ENCODE measurements at places on chromosomes 2 and 18.

DNA sequence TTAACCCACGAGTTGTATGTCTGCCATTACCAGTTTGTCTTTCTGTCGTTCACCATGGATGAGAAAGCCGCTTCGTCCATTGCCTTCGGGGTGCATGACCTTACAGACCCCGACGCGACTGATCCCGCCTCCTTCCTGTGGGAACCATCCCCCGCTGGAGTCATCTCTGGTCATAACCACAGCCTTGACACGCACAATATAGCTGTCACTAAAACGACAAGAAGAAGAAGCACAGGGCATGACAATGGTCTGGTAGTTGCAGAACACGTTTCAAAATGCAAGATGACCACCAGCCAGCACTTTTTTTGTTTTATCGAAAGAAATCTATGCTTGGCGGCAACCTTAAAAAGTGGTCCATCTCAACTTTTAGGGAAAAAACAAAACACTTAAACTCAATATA is 87.7 kb downstream of the SPRED2 start:
- DNase-seq, result no peak

- no peak for DNase-seq
These were observed 71.5 kb downstream of the TMEM247 start for GRCh38 chr2:46550686-46551404.

- DNase-seq, result no peak
These were observed 197.1 kb downstream of the CCDC85A start for GRCh38 chr2:56380861-56381260.

DNA sequence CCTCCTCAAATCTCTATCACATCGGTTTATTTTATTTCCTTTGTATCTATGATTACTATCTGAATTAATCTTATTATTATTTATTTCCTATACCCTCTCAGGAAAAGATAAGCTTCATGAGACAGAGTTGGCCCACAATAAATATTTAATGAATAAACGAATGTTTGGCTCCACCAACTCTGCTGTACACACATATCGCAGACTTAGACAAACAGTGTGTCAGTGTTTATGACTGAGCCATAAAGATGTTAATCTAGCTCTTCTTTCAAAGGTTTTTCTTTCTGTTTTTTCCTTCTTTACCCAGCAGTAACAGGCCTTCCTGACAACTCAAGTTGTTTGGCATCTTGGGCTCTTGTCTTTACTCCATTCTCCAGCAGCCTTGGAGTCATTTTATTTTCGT is 329.5 kb downstream of the CDH2 start:
- DNase-seq, result no peak

DNA sequence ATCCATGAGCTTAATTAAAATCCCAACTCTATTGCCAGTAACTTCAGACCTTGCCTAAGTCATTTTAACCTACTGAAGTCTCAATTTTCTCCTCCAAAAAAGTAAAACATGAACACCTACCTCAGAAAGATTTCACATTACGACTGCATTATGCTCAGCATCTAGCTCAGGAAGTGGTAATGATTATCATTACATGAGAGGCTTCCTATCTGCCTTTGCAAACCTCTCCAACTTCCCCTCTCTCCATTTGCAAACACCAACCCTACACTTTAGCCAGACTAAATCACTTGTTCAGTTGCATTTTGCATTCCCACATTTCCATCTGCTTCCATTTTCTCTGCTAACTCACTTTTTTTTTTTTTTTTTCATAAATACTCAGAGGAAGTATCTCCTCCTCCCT is 6.8 kb downstream of the SLC38A11 start:
- no peak for DNase-seq

DNA sequence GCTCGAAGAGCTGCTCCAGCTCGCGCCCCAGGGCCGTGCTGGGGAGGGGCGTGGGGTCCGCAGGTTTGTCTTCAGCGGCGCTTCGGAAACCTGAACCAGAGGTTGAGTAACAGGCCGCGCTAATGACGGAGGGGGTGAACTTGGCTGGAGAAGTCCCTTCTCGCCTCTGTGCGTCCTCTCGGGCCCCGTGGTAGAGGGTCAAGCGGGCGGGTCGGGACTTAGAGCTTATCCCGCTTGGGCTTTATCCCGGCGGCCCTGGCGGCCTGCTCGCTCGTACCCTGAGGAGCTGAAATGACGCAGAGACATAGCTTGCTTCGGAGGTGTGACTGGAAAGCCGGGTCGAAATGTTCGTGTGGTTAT is 479 bp downstream of the RNMT start:
- no peak for DNase-seq

GRCh38 chr2:118371515-118371914 is 283.2 kb downstream of the INSIG2 start:
- peak; percentile 44 for DNase-seq

GRCh38 chr2:11809586-11810236 is 63.3 kb downstream of the LPIN1 start:
- DNase-seq, result no peak

GRCh38 chr2:232328032-232328422 is 50.5 kb upstream of the ALPP start:
- no peak for DNase-seq

DNA sequence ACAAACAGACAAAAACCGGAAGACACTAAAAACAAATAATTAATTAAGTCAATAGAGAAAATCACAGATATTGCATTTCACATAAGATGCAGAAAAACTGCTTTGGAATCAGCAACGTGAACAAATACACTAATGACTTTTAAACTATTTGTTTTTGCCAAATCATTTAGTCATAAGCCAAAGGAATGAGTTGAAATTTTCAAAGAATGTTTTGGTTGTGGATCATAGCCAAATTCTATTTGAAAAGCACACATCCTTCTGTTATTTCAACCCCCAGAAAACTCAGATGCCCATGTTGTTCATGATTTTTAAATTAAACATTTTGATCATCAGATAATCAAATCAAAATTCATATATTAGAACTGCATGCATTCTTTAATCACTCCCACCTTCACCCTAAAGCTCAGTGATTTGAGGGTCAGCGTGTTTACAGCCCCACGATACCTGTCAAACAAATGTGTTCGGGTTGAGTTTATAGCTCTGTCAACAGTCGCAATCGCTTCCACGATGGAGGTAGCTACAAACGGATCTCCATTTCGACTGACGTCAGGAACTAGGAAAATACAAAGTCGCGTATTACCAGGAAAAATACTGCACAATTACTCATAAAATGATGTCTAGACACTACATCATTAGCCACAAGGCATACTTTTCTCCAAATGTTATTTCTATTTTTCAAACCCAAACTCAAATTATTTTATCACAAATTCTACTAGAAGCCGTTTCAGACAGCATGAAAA is 90.2 kb downstream of the PXDN start:
- DNase-seq, result no peak

DNA sequence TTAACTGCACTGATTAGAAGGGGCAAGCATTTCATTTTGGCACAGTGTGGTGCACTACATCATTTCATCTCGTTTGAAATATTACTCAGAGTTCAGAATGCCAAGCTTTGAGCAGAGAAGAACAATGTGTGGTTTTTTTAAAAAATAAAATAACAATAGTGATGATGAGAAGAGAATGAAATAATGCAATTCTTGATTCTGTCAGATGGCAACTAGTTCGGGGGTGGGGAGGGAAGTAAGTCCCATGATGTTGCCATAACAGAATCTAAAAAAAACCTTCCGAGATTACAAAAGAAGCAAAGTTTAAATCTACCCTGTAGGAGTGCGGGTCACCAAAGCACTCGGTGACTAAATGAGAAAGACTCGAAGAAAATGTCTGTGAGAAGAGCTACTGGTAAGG is 490.4 kb downstream of the NR4A2 start:
- no peak for DNase-seq

DNA sequence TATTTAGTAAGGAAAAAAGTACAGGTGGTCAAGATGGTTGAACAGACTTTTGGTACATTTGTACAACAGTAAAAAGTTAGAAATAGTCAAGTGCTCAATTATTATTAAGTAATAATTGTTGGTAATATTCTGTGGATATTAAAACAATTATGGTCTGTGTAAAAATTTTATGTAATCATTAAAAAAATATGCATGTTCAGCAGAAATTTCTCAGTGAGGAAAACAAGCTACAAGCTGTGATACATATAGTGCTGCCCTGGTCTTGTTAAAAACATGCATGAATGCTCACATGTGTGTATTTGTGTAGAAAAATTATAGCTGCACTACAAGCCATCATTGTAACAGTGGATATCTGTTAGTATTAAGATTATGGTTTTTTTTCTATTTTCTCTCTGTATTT is 13.0 kb downstream of the KCNH7 start:
- no peak for DNase-seq

DNA sequence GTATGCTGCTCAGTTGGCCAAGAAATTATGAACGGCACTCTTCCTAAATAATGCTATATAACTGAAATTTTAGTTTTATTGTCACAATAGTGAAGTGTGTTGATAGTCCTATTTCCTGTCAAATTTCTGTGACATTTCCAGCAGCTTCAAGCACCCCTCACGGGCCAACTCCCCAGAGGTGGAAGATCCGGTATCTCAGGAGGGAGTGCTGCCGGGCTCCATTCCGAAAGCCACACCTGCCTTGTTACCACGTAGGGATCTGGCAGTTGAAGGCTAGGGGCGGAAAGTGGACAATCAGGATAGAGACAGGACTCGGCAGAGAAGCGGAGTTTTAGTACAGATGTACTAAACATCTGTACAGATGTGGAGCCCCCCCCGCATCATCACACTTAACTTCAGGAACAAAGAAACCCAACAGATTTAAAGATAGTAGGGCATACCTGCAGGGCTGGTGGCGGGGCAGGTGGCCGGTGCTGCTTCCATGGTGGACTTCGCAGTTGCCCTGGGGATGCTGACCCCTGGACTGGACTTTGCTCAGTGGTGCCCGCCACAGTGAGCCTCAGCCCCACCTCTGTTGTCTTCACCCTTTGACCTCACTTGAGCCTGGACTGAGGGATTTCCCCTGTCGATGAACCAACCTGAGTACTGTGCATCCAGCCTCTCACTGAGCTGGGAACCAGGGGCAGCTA is 22.3 kb downstream of the ASAP2 start:
- DNase-seq, result no peak

GRCh38 chr2:44772131-44772530 is 169.4 kb upstream of the SIX3 start:
- DNase-seq, result no peak

DNA sequence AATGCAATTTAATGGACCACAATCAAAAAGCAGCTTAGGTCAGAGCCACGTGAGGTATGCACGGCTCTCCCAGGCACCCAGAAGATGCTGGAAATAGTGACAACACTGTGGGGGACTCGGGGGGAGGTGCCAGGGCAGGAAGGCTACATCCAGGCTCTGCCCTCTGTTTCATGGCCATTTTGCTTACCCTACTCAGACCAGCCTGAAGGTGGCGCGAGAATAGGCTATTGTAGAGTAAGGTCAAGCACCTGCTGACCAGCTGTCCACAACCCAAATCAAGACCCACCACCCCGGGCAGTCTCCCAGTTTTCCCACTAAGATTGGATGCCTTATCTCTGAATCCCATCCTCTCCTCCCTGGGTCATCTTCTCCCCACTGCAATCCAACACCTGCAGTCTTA is 115.7 kb downstream of the VIT start:
- DNase-seq, result no peak

DNA sequence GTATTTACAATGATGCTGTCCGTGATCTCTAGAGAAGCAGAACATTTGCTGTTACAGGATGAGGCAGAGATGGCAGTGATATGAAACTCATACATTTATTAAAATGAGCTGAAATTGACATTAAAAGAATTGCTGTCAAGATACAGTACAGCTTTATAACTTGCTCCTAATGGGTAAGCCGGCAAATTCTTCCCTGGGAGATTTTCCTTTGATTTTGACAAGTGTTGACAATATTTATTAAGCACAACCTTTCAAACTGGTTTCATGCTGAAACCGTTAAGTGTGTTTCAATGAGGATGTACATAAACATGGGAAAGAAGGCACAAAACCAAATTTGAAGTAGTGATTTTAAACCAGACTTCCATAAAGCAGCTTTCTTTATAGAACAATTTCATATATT is 45.5 kb downstream of the SPHKAP start:
- DNase-seq, result no peak

- no peak for DNase-seq
These were observed 26.5 kb downstream of the ACVR1 start for GRCh38 chr2:157849591-157849990.

DNA sequence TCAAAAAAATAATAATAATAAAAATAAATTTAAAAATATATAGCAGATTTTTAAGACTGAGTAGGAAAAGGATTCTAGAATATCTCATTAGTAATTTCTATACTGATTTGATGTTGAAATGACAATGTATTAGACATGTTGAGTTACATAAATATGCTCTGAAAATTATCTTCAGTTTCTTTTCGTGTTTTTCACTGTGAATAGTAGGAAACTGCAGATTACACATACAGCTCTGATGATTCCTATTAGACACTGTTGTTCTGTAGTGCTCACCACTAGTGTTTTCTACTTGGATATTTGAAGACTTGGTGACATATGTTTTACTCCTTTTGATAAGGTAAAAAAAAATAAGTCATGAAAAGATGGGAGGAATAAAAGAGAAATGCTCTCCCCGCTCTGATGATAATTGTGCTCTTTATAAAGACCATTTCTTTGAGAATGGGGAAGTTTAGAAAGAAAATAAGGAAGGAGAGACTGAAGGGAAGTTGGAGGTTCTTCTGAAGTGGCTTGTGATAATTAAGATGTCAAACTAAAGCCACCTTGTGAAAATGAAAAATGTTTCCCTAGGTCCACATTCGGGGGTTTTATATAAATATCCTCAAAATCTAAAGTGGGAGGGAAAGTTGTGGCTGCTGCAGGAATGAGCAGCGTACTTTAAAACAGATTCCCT is 52.9 kb downstream of the SLC9A2 start:
- no peak for DNase-seq

DNA sequence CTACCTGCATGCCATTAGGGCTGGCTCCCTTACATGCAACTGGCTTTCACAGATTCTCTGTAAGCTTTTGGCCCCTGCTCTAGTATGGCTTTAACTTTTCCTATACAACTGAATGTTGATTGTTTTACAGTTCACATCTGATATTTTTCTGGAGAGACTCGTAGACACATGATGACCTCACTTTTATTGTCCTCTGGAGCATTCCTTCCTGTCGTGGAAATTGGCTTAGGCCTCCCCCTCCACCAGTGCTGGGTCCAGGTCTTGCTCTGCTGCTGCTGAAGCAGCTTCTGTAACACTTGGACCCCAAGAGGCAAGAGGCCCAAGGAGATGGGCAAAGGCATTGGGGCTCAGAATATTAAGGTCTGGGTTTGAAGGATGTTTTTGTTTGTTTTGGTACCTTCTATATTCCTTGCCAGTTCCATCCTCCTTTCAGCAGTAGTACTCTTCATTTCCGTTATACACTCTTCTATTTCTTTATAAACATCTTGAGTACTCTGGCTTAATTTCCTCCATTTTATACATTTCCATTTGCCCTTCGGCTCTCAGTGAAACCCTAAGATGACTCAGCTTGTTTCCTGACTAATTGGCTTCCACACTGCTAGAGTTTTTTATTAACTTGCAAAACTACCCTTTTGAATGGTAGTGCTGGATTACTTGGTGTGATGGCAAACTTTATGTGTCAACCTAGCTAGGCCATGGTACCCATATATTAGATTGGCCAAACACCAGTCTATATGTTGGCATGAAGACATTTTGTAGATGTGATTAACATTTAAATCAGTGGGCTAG is 219.8 kb downstream of the CDCA7 start:
- no peak for DNase-seq
